ENCODE measurements at places on chromosomes 2 and 18.

DNA sequence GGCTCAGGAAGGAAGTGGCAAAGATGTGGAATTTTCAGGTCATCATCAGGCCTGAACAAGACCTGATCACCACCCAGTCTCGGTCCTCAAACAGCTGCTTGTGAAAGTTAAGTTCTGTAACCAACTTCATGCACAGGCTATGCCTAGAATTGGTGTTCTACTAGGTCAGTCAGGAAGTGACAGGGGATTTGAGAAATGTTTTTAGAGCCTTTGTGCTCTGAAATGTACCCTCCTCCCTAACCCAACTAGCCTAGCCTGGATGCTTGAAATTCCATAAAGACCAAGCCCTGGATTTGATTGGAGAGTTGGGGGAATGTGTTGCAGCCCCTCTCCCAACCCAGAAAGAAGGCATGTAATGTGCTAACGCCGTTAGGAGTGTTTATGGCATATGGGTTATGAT, 63.3 kb downstream of the TGOLN2 start:
- DNase-seq = no peak

GRCh38 chr18:21453511-21453901, 147.0 kb downstream of the ESCO1 start:
- DNase-seq = no peak

GRCh38 chr18:37861981-37862380, 296.4 kb upstream of the CELF4 start:
- DNase-seq = no peak

GRCh38 chr2:72917877-72918553, 696 bp downstream of the EMX1 start:
- DNase-seq = no peak

DNA sequence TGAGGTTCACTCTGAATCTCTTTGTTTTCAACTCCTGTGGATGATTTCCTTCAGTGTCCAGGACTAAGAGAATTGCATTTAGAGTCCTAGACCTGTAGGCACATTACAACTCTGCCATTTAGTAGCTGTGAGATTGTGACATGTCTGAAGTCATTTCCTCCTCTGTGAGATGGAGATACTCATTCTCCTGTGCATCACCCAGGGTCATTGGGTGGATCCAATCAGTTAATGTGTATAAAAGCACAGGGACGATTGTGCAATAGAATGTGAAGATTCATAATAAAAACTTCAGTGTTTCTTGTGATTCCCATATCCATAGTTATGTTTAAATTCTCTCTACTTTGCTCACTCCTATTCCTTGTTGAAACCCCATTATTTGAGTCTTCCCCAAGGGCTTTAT, 113.6 kb downstream of the DIS3L2 start:
- DNase-seq = no peak

DNA sequence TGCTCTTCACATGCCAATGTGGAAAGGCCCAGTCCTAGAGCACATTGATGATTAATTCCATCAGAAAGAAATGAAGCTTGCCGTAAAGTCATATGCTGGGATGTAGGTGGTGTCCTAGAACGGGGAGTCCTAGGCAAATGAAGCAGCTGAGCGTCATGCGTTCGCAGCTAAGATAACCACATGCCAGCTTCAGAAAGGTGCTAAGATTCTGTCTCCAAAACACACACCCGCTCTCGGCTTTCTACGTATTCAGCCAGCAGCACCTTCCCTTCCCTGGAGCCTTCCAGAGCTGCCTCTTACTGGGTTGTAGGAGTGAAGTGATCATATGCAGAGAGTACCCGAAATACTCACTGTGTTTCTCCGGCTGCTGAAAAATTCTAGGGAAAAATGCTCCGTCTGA, 421.6 kb upstream of the ID2 start:
- no peak for DNase-seq

- no peak for DNase-seq
Observed at GRCh38 chr2:37921781-37922180, 3.3 kb upstream of the RMDN2 start.

DNA sequence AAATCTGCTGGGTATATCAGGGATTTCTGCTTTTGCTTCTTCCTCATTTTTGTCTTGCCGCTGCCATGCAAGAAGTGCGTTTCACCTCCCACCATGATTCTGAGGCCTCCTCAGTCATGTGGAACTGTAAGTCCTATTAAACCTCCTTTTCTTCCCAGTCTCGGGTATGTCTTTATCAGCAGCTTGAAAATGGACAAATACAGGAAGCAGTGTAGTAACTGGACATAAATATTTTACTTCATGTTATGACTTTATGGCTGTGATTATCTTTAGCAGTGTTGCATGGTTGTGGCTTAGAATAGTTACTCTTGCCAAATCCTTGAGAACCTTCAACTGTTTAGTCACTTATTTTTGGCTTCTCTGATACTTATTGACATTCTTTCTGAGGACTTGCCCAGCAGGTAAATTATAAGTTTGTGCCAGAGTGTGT, 66.2 kb upstream of the DLX2 start:
- DNase-seq = no peak

DNA sequence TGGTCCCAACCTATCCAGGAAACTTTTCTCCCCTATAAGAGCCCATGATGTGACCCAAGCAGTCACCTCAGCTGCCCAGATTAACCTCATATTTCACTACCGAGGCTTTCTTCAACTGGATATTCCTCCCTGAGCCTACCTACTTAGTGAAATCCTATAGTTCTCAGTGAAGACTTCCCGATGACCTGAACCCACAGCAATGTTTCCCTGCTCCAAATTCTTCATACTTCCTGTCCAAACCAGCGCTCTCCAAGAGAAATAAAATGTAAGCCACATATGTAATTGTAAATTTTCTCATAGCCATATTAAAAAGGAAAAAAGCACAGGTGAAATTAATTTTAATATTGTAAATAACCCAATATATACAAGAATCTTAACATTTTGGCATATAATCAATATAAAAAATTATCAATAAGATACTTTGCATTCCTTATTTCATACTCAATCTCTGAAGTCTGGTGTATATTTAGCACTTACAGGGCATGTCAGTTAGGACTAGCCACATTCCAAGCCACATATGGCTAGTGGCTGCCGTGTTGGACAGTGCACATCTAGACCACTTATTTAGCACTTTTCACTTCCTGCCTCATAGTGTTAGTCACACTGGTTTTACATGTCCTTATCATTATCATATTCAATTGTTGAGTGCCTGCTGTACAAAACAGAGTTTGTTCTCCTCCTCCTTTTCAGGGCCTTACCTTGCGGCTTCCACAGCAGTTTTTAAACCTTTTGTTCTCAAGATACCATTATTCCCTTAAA, 1.9 kb upstream of the STAT4 start:
- no peak for DNase-seq

- no peak for DNase-seq
Observed at GRCh38 chr18:8389391-8390340, 219.6 kb upstream of the RAB12 start.

- DNase-seq = no peak
Observed at GRCh38 chr2:146295080-146295670, 1549.7 kb upstream of the ACVR2A start.

DNA sequence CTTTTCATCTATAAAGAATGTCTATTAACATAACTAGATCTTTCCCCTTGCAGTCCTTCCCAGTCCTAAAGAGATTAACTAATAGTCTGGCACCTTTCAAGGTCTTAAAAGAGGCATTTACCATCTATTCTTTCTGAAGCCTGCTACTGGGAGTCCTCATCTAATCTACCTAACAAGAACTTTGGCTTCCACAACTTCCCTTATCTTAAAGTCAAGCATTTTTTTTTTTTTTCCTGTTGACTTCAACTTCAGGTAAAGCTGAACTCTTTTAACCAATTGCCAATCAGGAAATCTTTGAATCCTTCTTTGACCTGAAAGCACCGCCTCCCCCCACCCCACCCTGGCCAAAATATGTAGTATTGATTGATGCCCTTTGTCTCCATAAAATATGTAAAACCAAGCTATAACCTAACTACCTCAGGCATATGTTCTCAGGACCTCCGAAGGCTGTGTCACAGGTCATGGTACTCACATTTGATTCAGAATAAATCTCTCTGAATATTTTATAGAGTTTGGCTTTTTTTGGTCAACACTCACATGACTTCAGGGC, 168.6 kb downstream of the PTPRM start:
- DNase-seq = no peak

DNA sequence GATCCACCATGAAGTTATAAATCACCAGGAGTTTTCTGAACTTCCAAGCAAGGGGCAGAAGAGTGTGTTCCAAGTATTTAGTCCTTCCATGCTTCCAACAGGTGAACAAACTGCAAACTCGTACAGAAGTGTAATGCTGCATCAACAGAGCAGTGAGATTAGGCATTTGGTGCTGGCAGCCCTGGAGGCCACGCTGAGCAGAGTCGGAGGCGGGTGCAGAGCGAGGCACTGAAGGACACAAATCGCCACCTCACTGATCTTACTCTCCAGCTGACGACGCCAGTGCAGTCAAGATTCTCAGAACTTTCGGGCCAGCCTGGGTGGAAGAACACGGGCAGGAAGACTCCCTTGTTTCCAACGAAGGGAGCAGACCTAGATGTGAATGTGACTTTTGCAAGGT, 39.2 kb downstream of the SERPINE2 start:
- DNase-seq = no peak

GRCh38 chr18:62347089-62347506, 22.0 kb downstream of the TNFRSF11A start:
- DNase-seq = no peak

DNA sequence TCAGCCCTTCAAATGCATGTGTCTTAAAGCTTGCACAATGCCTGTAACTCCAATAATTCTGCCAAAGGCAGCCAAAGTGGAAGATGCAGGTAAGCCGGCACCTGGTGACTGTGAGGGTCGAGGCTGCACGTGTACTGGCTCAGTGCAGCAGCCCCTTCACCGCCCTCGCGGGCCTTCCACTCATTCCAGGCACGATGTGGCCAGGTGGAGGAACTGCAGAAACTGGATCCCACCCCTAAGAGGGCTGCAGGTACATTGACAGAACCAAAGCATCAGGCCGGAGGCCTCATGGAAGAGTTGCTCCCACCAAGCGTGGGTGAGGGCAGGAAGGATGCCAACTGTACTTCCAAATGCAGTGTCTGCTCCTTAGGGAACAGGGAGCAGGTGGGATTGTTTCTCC, 253.4 kb downstream of the HDAC4 start:
- DNase-seq = no peak

- no peak for DNase-seq
Observed at GRCh38 chr2:227013881-227014280, 150.1 kb downstream of the COL4A4 start.

DNA sequence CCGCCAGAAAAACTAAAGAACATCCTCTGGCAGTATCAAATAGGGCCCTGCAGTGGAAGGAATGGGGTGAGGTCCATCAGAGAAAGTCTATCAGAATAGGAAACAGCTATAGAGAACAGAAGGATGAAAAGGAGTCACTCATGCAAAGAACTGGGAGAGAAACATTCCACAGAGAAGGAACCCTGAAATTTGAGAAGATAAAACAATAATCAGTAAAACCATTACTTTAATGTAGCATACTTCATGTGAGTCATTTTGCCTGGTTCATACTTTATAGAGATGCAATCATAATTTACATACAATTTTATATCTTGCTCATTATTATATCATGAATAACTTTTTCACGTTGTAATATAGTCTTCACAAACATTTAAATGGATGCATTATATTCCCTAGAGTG, 402.2 kb downstream of the NCKAP5 start:
- no peak for DNase-seq

DNA sequence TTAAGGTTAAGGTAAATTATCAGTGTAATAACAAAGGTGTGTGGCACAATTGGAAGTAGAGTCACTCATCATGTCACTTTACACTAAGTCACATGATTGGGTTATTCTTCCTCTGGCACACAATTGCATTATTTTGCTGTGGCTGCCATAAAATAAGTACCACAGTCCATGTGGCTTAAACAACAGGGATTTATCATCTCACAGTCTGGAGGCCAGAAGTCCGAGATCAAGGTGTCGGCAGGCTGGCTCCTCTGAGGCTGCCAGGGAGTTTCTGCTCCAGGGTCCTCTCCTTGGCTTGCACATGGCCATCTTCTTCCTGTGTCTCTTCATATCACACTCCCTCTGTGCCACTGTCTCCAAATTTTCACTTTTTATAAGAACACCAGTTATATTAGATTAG, 421.2 kb downstream of the CMPK2 start:
- DNase-seq = no peak

- DNase-seq = no peak
Observed at GRCh38 chr18:65436430-65436829, 314.4 kb upstream of the CDH7 start.

GRCh38 chr2:226773291-226773690, 26.3 kb downstream of the IRS1 start:
- no peak for DNase-seq

DNA sequence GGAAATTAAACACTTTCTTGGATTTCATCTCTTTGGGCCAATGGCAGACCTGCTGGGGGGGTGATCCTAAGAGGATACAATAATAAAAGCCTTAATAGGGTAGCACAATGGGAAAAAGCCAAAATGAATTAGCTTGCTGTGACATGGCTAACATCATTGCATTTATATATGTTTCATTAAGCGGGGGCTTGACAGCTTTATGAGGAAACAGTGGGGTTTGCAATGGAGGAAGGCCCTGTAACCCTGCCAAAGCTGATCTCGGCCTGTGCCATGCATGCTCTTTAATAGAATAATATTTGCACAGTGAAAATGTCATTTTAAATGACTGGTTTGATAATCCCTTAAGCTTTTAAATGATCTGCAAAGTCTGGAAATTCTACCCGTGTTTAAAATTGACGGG, 291.5 kb downstream of the SLC4A3 start:
- DNase-seq = no peak

- no peak for DNase-seq
Observed at GRCh38 chr18:44851856-44852621, 171.4 kb downstream of the SETBP1 start.

GRCh38 chr2:216644842-216645635, 11.8 kb downstream of the IGFBP2 start:
- DNase-seq = no peak

DNA sequence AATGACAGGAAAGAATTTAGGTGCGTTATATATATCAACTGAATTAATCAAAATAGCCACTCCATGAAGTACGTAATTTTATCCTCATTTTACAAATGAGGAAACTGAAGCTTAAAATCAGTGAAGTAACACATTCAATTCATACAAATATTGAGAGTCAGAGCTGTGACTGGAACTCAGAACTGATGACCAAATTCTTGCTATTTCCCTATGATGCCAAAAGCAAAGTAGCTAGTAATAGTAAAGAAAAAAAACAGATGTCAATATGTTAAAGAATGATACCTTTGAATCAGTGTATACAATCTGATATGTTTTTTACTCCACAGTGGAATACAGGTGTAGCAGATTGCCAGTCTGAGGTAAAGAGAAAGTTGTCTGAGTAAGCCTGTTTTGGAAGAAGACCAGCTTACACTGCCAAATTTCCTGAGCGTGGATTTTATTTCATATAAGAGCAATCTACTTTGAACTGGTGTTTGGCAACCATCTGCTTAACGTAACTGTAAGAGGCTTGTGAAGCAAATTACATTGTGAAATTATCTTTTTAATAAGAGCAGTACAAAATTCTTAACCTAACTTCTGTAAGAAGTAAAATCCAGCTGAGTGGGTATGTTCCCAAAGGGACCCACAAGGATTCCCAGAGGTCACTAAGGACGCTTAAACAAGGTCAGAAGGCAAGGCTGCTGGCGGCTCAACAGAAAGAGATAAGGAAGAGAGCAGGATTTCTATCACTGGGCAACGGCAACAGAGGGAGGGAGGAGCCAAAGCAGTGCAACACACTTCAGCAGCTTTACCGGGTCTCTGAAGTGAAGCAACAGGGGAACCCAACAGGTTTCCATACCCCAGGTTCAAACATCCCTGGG, 85.6 kb downstream of the IKZF2 start:
- DNase-seq = no peak

Data from NCI-H446 treated with DMSO at 0.1 percent for 48 hours (cell line).